Left kidney (tissue), 8 donors: ENCODE measurements at places on chromosomes 1 and 21.
A peak's percentile ranks its signal among the peaks of the same experiment; 100 is the strongest.

- DNase-seq, result peak; percentile 36
These were observed 225.9 kb downstream of the SPATA17 start for GRCh38 chr1:217857061-217857460.

GRCh38 chr1:35080171-35080854, 1.1 kb downstream of the ZMYM1 start:
- DNase-seq, result no peak

GRCh38 chr1:221462345-221462744, 279.5 kb downstream of the DUSP10 start:
- no peak for DNase-seq

DNA sequence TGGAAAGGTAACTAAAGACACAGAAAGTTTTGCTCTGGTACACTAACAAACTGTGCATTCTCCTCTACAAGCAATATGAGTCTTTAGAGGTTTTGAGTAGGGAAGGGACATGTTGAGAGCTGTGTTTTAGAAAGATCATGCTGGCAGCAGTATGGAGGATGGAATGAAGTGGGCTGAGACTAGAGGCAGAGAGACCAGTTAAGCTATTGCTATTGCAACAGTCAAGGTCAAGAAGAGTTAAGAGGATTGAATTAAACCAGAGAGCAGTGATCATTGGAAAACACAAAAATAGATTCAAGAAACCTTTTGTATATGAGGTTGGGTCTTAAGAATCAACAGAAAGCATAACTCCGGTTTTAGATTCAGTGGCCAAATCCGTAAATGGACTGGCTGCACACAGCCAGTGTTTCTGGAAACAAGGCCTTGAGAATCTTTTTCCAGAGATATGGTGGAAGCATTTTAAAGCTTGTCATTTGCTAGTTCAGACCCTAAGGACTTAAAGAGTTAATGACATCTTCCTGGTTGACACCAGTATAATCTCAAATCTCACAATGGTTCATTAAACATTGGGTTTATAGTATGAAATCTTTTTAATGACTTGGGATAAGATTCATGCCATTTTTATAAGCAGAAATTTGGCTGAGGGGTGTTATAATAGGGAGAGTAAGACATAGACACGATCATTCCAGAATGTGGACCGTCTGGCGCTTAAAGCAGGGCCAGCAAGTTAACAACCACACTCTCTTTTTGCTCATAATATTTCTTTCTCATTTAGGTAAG, 177.9 kb downstream of the NR5A2 start:
- DNase-seq, result no peak

- no peak for DNase-seq
These were observed 144.6 kb downstream of the MAGI3 start for GRCh38 chr1:113534875-113535274.

GRCh38 chr21:36640721-36641244, 58.1 kb upstream of the SIM2 start:
- no peak for DNase-seq

- no peak for DNase-seq
These were observed 61.8 kb upstream of the BCAR3 start for GRCh38 chr1:93743465-93743864.

- no peak for DNase-seq
These were observed 13.5 kb downstream of the CYP4B1 start for GRCh38 chr1:46812065-46812963.

- DNase-seq, result no peak
These were observed 94.4 kb downstream of the SLC35F3 start for GRCh38 chr1:233998891-233999290.

- DNase-seq, result no peak
These were observed 24.4 kb upstream of the IER5 start for GRCh38 chr1:181064011-181064623.

DNA sequence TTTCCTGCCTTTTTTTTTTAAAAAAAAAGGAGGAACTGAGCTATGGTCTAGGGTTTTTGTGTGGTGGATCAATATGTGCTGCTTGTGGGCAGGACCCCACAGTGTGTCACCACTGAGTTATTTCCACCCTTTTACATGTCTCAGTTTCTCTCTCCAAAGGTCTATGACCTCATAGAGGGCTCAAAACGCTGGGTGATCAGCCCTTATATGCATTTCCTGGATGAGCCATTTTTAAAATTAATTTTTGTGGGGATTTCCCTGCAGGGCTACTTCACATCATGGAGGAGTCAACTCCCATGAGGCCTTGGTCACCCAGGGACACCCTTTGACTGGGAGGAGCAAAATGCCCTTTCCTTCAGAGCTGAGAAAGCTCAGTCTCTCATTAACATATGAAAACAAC, 20.7 kb upstream of the HAO2 start:
- no peak for DNase-seq

DNA sequence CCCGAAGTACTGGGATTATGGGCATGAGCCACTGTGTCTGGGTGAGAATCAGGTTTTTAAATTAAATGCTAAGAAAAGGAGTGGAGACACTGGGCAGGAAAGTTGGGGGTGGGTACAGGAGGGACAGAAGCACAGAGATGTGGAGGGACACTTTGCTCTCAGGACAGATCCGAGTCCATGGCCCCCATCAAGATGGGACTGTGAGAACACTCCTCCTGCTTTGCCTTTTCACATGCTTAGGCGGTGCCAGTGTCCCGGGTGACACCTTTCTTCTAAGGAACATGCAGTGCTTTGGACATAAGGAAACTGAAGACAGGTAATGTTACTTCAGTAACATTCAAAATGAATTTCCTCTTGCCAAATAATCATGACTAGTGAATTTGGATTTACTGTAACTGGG, 16.7 kb downstream of the SLC25A33 start:
- no peak for DNase-seq

GRCh38 chr21:43812139-43812821, 22.9 kb downstream of the RRP1 start:
- DNase-seq, result no peak

DNA sequence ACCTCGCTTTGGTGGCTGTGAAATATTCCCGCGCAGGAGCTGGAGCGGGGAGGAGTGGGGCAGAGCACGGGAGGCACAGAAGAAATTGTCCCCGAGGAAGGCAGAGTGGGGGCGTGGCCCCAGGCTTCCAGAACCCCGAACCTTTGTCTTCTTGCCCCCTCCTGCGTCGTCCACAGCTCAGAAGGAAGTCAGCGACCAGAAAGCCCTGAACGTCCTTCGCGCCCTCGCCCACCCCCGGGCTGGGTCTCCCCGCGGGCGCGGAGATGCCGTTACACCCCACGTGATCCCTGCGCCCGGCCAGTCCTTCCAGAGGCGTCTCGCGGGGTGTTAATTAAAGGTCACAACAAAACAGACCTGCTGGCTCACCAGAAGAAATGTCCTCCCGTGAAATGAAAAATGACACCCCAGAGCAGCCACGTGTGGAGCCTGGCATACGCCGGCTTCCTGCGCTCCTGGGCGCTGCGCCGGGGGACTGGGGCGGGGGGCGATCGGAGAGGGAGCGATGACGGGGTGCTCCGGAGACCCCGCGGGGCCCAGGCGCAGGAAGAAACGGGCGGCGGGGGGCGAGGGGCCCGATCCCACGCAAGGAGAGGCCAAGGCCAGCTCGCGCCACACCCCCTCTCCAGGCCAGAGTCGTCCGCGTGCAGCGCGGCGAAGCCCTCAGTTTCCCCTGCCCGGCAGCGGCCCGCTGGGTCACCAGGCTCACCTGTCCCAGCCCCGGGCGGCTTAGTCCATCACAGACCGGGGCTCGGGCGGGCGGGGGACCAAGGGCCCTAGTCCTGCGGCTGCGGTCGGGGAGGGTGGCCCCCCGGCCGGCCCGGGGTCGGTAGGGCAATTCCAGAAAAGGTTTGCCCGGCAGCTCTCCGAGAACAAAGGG, 995 bp upstream of the KIF26B start:
- no peak for DNase-seq

GRCh38 chr1:232589812-232590743, 39.9 kb downstream of the SIPA1L2 start:
- DNase-seq, result no peak
